Astrocyte of the hippocampus (primary cell): ENCODE measurements at places on chromosomes 11 and 22.

DNA sequence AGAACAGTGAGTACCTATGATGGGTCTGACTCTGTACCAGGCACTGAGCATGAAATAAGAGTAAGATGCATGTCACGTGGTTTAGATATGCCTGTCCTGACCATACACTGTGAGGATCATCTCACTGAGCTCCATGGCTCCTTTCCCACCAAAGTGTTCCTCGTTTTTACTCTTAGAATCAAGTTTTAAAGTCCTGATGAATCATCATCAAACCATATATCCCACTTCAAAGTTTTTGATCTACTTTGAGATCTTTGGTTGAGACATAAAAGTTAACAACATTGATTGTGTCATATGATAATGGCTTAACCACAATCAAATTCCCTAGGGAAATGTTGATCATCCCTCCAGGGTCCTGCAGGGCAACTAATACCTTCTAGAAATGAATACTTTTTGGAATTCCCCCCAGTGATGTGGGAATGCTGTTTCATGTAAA is 12.8 kb downstream of the ETS1 start:
- DNase-seq = no peak

DNA sequence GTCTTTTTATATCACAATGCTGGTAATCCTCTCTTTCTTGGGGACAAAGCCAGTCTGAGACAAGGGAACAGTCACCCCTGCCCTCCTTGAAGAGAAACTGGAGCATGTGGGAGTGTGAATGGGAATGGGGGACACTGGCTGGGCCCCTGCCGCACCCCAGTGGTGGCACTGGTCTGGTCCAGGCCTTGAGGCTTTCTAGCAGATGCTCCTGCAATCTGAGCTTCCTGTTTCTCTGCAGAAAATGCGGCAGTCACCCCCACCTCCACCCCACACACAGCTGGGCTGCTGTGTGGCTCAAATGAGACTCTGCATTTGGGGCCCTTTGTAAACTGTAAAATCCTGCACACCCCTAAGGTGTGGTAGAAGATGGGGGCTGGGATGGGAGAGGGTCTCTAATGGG is 6.6 kb upstream of the MARK2 start:
- DNase-seq = no peak

- no peak for DNase-seq
Observed at GRCh38 chr22:48944751-48945620, 882.7 kb downstream of the BRD1 start.

DNA sequence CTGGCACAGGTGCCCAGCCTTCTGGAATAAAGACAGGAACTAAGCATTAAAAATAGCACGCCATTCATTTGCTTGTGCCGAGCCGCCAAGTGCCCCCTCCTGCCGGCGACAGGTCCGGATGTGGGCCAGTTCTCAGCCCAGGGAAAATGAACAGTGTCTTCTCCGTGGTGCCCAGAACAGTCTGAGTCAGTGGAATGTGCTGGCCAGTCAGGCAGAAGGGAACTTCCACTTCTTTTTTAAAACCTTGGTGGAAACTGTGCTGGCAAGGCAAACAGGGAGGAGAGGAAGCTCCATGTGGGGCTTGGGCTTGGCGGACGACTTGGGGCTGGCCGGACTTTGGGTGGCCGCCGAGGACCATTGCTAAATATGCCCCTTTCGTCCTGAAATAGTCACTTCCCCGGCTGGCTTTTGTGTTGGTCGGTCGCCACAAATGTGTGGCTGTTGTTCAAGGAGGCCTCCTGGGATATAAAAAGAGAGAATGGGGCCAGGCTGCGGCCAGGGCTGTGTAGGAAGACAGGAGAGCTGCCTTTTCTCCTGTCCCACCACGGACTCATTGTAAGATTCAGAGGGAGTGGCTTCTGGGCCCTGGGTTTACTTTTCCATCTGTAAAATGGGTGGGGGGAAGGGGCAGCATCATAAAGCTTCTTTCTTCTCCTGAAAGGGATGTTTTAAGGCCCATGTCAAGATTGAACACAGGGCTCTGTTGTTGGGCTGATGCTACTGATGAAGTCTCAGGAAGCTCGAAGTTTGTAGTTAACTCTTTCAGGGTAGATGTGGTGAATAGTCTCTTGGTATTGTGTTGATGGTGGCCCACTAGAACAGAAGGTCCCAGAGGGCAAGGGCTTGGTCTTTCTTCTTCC is 101.0 kb downstream of the PTPRJ start:
- DNase-seq = peak; percentile 96

GRCh38 chr11:46290011-46290410 is 12.5 kb downstream of the CREB3L1 start:
- DNase-seq = no peak

- peak; percentile 90 for DNase-seq
Observed at GRCh38 chr11:69010964-69011623, 2.0 kb downstream of the MRGPRF start.

GRCh38 chr11:44300844-44301563 is 8.9 kb downstream of the ALX4 start:
- no peak for DNase-seq

GRCh38 chr22:20567993-20568417 is 60.6 kb downstream of the MED15 start:
- DNase-seq = peak; percentile 56

GRCh38 chr11:70607561-70607960 is 209.2 kb downstream of the CTTN start:
- no peak for DNase-seq

GRCh38 chr11:11582011-11582701 is 39.6 kb downstream of the GALNT18 start:
- DNase-seq = no peak

DNA sequence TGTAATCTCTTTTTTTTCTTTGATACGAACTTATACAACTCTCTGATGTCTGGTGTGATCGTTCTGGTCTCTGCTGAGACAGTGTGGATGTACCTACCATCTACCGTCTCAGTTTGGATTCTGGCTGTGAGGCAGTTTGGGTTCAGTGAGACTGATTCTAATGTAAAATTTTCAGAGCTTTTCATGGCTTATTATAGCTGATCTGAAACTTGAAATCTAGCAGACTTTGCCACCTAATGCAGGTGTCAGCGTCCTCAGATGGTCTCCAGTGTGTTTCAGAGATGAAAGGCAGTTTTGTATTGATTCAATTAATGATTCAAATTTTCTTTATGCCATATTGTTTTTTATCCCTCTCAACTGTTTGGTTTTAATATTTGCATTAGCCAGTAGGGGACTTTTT is 35.9 kb downstream of the PPFIBP2 start:
- no peak for DNase-seq

GRCh38 chr22:22748297-22748743 is 103.9 kb downstream of the GGTLC2 start:
- peak; percentile 51 for DNase-seq

DNA sequence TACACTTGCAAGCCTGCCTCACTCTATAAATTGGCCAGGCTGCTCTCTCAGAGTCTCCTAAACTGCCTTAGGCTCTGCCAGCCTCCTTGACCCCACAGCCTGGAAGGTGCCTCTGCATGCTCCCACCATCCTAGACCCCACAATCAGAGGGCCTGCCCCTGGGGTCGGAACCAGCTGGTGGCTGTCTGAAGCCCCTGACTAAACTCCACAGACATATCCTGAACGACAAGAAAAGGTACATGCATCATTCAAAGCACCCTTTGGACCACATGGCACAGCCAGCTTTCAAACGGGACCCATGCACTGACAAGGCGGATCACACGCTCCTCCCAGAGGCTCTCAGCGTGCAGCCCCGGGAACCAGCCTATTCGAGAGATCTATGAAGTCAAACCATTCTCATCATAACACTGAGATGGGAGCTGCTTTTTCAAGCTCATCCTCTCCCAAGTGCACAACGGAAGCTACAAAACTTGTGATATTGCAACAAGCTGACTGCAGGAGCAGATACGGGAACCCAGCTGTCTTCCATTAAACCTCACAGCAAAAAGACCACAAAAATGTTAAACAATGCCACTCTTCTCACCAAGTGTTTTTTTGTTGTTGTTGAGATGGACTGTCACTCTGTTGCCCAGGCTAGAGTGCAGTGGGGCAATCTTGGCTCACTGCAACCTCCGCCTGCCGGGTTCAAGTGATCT is 8.1 kb downstream of the SHANK2 start:
- no peak for DNase-seq

DNA sequence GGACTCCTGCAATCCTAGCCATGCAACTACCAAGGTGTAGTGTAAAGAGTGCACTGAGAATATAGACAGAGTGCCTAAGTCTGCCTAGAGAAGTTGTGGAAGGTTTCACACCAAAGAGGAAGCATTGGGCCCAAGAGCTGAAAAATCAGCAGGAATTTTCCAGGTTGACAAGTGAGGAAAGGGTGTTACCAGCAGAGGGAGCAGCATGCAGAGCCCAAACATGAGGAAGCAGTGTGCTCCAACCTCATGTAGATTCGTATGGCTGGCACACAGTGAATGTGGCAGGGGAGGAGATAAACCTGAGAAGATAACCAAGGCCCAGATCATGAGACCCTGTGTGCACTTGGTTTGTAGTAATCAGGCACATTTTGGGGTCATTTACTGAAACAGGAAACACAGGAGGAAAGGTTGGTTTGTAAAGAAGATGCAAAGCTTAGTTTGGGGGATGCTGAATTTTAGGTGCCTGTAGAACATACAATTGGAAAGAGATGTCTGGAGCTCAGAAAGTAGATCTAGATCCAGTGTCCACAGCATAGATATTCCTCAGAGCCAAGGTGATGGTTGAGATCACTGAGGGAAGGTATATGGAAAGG is 1.7 kb downstream of the HPX start:
- DNase-seq = peak; percentile 54

DNA sequence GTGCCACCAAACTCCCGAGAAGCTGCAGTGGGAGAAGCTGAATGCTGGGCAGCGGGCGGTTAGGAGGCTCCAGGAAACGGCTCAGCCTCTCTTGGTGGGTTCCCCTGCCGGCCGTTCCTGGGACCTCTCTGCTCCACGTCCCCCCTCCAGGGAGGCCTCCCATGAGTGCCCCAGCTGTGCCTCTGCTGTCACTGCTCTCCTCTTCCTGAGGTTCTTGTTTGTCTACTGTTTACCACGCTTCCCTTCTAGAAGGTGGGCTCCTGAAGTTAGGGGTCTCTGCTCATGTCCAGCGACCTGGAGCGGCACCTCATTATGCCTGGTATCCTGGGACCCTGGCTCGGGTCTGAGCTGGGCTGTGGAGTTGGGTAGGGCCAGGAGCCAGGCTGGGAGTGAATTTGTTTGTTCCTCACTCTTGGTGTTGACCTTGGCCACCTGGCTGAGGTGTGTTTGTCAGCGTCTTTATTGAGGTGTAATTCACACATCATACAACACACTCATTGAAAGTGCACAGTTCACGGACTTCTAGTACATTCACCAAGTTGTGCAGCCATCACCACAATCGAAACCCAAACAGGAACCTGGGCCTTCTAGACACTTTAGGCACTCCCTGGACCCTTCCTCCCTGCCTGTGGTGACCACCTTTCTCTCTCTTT is 37.8 kb upstream of the GRAMD4 start:
- DNase-seq = no peak

DNA sequence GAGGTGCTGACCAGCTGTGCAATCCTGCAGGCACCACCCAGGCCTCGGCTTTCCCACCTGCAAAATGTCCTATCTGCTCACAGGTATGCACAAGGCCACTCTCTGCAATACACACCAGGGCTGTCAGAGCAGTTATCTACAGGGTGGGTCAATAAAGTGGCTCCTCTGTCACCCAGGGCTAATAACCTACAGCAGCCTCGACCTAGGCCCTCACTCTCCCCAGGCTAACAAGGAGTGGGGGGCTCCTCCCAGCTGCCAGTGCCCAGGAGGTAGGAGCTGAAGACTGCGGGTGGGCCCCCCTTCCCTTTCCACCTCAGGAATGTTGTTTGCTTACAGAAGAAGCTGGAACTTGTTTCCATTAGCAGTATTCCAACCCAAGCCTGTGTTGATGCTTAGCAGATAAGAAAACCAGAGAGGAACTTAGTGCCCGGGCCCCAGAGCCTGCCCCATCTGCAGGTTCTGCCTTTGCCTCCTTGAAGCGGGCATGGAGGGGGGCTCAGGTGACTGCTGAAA is 26.8 kb downstream of the MYH9 start:
- DNase-seq = peak; percentile 82

GRCh38 chr22:22219140-22219996 is 25.2 kb upstream of the VPREB1 start:
- no peak for DNase-seq

- peak; percentile 29 for DNase-seq
Observed at GRCh38 chr11:16028419-16028818, 327.9 kb downstream of the SOX6 start.

- DNase-seq = no peak
Observed at GRCh38 chr11:35393098-35393497, 26.3 kb downstream of the SLC1A2 start.

DNA sequence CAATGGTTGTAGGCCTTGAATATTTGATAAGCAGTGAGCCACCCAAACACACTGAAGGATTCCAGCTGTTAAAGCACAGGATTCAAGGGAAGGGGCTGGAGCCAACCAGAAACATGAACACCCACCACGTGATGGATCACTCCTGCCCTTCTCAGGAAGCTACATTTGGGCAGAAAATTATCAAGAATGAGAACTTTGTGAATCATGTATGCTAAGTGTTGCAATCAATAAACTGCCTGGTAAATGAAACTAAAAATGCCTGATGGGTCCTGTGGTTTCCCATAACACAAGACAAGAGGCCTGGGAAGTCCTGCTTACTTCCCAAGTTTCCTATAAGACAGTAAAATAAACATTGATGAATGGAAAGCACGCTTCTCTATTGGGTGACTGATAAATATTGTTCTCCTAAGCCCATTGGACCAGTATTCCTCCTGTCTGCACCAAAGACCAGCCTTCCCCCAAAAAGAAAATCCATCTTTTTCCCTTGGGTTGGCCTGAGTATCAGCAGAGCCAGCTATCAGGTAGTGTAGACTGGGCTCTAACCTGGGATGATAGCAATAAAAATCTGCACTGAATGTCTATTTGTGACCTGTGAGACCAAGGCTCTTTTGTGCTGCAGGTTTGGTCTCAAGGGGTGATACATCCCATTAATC is 98.4 kb downstream of the CCDC83 start:
- no peak for DNase-seq

DNA sequence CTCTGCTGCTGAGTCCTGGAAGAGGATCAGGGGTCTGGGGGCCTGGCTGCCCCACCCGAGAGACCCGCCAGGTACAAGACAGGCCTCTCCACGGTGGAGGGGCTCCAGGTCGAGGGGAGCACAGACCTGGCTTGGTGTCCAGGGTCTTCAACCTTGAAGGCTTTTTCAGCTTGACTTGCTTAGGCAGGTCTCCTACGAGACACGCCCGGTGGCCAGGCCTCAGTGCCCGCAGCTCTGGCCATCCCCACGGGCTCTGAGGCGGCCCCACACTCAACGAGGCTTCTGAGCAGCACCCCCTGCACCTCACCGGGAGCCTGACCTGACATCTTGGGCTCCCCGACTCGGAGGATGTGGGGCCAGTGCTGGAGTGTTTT is 6.6 kb upstream of the PLXNB2 start:
- DNase-seq = no peak
